ENCODE measurements at places on chromosomes 12 and 14. TPM values are rescaled to one million over a fixed set of nuclear protein-coding genes. Genes with fewer than 3 reads are reported as not detected.

- DNase-seq: no peak
Measured at GRCh38 chr12:10669533-10669932, 4.3 kb downstream of the STYK1 start.

The ADAMTS20 gene
- total RNA-seq: 0.21 TPM

- no peak for DNase-seq
Measured at GRCh38 chr12:87670448-87670847, 358.8 kb downstream of the C12orf50 start.

GRCh38 chr12:53989227-53990113 lies 4.5 kb downstream of the HOXC10 start:
- peak; percentile 40 for DNase-seq

The OR6C74 gene
- not detected for total RNA-seq

The FOXM1 gene
- 6.8 TPM for total RNA-seq

DNA sequence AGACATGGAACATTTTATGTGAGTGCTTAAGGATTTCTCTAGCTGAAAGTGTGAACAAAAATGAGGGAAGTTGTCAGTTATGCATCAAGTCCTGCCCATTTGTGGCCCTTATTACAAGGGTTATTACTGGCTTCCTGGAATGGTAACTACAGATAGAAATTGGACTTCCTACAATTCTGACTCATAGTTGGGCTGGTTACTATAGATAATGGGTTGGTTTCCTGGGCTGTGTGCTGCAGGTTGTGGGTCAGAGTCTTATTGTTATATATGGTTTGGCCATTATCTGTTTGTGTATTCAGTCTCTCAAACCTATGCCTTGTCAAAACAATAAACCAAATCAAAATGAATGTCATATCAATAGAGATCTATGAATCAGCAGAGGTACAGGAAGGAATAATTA lies 313.7 kb downstream of the ADAMTS20 start:
- DNase-seq: no peak

Data from tongue (tissue), 3 donors.